Endodermal cell (in vitro differentiated cells): ENCODE measurements at places on chromosomes 3 and 15. TPM values are rescaled to one million over a fixed set of nuclear protein-coding genes. Genes with fewer than 3 reads are reported as not detected.

DNA sequence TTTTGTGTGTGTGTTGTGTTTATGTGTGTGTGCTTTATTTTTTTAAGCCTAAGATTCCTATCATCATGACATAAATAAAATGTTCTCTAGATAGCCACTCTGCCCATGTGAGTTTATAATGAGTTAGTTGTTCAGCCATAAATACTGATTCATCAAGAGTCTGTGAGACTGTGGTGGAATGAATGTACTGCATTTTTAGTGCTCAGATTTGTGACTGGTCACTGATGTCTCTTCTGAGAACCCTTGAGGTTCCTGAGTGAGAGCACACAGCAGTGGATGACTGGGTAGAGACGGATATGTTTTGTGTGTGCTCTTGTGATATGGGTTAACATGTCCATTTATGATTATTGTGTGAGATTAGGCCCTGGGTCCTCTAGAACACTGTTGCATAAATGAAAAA lies 51.2 kb downstream of the SETD5 start:
- no peaks in the 10 kb centered on the region for H3K27me3 ChIP-seq
- H3K4me3 ChIP-seq = no peak overlapping the region
- H3K4me1 ChIP-seq = no peaks in the 10 kb centered on the region
- peaks cover 96% of the 10 kb centered on the region for H3K36me3 ChIP-seq

DNA sequence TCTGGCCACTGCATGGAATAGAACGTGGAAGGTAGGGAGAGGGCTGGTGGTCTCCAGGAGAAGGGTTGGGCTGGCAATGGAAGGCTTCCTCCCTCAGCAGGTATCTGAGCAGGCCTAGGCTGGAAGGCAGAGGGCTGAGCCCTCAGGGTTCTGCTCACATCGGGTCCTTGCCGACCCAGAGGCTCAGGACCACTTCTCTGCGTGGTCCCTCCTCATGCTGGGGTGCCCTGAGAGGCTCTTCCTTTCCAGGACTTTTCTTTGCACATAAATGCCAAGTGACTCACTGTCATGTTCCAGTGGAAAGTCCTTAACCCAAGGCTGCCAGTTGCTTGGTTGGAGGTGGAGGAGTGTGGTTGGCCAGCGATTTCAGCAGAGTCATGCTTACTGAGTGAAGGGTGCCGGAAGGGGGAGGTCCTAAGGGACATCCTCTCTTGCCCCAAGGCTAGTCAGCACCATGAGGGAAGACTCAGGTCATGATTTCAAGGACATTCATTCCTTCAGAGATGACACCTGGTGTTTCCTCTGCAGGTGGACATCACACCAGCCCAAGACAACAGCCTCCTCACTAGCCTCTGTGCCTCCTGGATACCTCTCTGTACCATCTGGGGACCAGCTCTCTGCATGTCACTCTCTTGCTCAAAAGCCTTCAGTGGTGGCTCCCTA lies 8.2 kb downstream of the SLC6A6 start:
- DNase-seq = no peak
- H3K27ac ChIP-seq = no peak overlapping the region
- H3K36me3 ChIP-seq = peaks cover 10% of the 10 kb centered on the region
- peaks cover 7% of the 10 kb centered on the region for H3K4me1 ChIP-seq
- H3K27me3 ChIP-seq = no peaks in the 10 kb centered on the region
- no peak overlapping the region for H3K4me3 ChIP-seq

Gene ARHGAP11A
- 61.0 and 78.4 TPM in 2 replicates for total RNA-seq

- peak; percentile 43 for DNase-seq
- H3K4me1 ChIP-seq = no peaks in the 10 kb centered on the region
- H3K36me3 ChIP-seq = peaks cover 83% of the 10 kb centered on the region
- H3K27me3 ChIP-seq = no peaks in the 10 kb centered on the region
- H3K4me3 ChIP-seq = no peak overlapping the region
- no peak overlapping the region for H3K27ac ChIP-seq
Observed at GRCh38 chr3:123148772-123149171, 53.0 kb upstream of the SEC22A start.

- H3K27ac ChIP-seq = no peak overlapping the region
- no peak for DNase-seq
- H3K4me1 ChIP-seq = peaks cover 7% of the 10 kb centered on the region
- H3K27me3 ChIP-seq = no peaks in the 10 kb centered on the region
Observed at GRCh38 chr3:149967086-149967685, 3.5 kb downstream of the PFN2 start.

DNA sequence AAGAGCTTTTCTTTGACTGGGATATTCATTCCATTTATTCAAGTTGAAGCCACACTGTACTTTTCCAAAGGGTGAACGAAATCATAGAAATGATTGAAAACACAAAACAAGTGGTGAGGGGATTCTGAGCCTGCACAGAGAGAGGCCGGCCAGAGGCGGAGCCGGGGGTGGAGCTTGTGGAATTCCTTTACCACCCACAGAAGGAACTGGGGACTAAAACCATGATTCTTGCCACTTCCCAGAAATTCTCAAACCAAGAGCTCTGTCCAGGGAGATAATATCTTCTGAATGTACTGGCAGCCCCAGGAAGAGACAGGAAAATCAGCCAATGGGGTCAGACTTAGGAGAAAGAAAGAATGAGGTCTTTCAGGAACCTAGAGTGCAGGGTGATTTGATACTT lies 20.8 kb downstream of the FBN1 start:
- H3K4me3 ChIP-seq = no peak overlapping the region
- no peak overlapping the region for H3K27ac ChIP-seq
- H3K4me1 ChIP-seq = no peaks in the 10 kb centered on the region
- no peaks in the 10 kb centered on the region for H3K27me3 ChIP-seq
- peak; percentile 58 for DNase-seq
- H3K36me3 ChIP-seq = no peaks in the 10 kb centered on the region

Gene HDC
- 0.31 and 0.61 TPM in 2 replicates for total RNA-seq

- no peak overlapping the region for H3K4me3 ChIP-seq
- no peaks in the 10 kb centered on the region for H3K27me3 ChIP-seq
- H3K4me1 ChIP-seq = no peaks in the 10 kb centered on the region
- no peak for DNase-seq
Observed at GRCh38 chr3:105564546-105565288, 198.0 kb downstream of the ALCAM start.

Gene FOXB1
- 0.35 TPM in 1 of 3 replicates, not detected in the others for total RNA-seq

GRCh38 chr3:28087591-28087990 lies 153.8 kb upstream of the CMC1 start:
- no peak for DNase-seq
- no peaks in the 10 kb centered on the region for H3K4me1 ChIP-seq
- H3K36me3 ChIP-seq = no peaks in the 10 kb centered on the region
- H3K27me3 ChIP-seq = no peaks in the 10 kb centered on the region
- no peak overlapping the region for H3K4me3 ChIP-seq

DNA sequence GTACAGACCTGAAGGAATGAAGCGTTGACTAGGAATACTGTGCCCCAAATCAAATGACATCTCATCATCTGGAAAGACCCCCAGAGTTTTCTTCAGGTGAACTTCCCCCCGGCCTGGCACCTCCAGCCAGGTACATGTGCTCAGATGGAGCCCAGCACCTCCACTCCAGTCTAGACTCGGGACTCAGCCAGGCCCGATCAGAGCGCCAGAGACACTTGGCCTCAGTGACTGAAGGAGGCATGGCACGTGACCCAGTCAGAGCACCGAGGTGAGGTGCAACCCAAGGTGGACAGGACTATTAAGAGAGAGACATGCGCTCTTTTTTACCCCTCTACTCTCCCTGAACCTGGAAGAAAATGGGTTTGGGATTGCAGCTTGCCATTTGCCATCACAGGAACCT lies 48.5 kb downstream of the CD47 start:
- DNase-seq = peak; percentile 37
- no peaks in the 10 kb centered on the region for H3K4me1 ChIP-seq
- H3K27me3 ChIP-seq = no peaks in the 10 kb centered on the region
- H3K4me3 ChIP-seq = no peak overlapping the region
- no peaks in the 10 kb centered on the region for H3K36me3 ChIP-seq
- no peak overlapping the region for H3K27ac ChIP-seq

Gene TTLL13
- 0.46 to 0.70 TPM in 2 of 3 replicates, not detected in the other for total RNA-seq

- peak overlapping the region; percentile 20 for H3K27ac ChIP-seq
- no peaks in the 10 kb centered on the region for H3K36me3 ChIP-seq
- H3K27me3 ChIP-seq = no peaks in the 10 kb centered on the region
- no peak for DNase-seq
Observed at GRCh38 chr15:95988574-95988887, 342.0 kb upstream of the NR2F2 start.

DNA sequence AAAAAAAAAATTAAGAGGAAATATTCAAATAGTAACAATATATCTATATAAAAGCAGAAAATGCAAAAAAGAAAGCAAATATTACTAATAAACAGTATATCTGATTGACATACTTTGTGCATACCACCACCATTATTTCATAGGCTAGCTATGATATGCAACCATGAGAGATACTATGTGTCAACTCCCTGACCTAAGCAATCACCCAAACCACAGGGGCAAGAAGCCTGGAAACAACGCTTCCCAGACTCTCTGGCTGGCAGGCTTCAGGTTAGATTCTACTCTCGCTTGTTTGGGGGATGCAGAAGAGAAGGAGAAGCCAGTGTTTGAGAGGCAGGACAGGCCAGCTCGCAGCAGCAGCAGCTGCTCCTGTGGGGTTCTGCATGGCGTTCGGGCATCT lies 169.3 kb upstream of the TPM1 start:
- no peaks in the 10 kb centered on the region for H3K4me1 ChIP-seq
- no peaks in the 10 kb centered on the region for H3K36me3 ChIP-seq
- H3K27me3 ChIP-seq = no peaks in the 10 kb centered on the region
- no peak overlapping the region for H3K4me3 ChIP-seq
- no peak overlapping the region for H3K27ac ChIP-seq

- peaks cover 28% of the 10 kb centered on the region for H3K36me3 ChIP-seq
- H3K4me3 ChIP-seq = peak overlapping the region; percentile 64
- H3K4me1 ChIP-seq = peaks cover 2% of the 10 kb centered on the region
- peak; percentile 98 for DNase-seq
- no peaks in the 10 kb centered on the region for H3K27me3 ChIP-seq
Observed at GRCh38 chr3:120417272-120417911, 33.4 kb downstream of the FSTL1 start.

- no peaks in the 10 kb centered on the region for H3K27me3 ChIP-seq
- DNase-seq = no peak
- H3K27ac ChIP-seq = no peak overlapping the region
- H3K36me3 ChIP-seq = peaks cover 56% of the 10 kb centered on the region
Observed at GRCh38 chr15:62756995-62757360, 285.6 kb upstream of the TPM1 start.

- no peaks in the 10 kb centered on the region for H3K27me3 ChIP-seq
- no peaks in the 10 kb centered on the region for H3K36me3 ChIP-seq
- no peak overlapping the region for H3K27ac ChIP-seq
- no peak overlapping the region for H3K4me3 ChIP-seq
- DNase-seq = no peak
Observed at GRCh38 chr3:39491733-39492350, 24.4 kb downstream of the MOBP start.

Gene GPX1
- total RNA-seq = 195 and 211 TPM in 2 replicates

DNA sequence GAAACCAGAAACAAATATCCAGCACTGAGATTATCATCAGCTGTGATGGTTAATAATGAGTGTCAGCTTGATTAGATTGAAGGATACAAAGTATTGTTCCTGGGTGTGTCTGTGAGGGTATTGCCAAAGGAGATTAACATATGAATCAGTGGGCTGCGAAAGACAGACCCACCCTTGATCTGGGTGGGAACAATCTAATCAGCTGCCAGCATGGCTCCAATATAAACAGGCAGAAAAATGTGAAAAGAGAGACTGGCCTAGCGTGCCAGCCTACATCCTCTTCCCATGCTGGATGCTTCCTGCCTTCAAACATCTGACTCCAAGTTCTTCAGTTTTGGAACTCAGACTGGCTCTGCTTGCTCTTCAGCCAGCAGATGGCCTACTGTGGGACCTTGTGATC lies 869.5 kb downstream of the SI start:
- H3K27ac ChIP-seq = no peak overlapping the region
- H3K4me1 ChIP-seq = no peaks in the 10 kb centered on the region
- peak; percentile 48 for DNase-seq
- H3K4me3 ChIP-seq = no peak overlapping the region

DNA sequence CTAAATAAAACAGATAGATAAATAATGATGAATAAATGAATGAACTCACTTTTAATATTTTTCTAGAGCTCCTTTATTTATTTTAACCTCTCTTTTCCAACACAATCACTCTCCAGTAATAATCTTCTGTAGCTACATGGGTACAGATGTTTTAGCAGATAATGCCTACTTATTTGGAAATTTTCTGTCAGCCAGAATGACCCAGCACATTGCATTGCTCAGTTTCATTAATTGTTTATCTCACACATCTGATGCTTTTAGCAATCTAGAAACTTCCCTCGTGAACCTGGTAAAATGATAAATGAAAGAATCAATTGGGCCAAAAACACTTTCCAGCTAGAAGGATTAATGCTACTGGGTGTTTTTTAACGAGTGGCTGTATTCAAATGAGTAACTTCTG lies 14.9 kb upstream of the MYH15 start:
- H3K36me3 ChIP-seq = no peaks in the 10 kb centered on the region
- no peak for DNase-seq
- H3K4me3 ChIP-seq = no peak overlapping the region
- H3K4me1 ChIP-seq = no peaks in the 10 kb centered on the region
- no peak overlapping the region for H3K27ac ChIP-seq
- H3K27me3 ChIP-seq = no peaks in the 10 kb centered on the region

DNA sequence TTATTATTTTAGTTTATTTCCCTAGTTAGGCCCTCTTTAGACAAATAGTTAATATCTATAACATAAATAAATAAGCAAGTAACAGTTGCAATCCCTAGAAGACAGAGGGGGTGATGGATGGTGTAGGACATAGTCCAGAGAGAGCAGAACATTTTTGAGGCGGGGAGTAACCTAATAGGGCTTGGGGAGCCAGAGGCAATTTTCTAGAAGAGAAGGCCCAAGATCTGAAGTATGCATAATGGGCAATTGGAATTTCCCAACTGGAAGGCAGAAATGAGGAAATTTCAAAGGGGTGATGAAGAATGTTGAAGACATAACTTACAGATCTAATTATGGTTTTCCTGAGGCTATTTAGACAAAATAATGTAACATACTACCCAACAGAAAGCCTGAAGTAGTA lies 525.7 kb downstream of the TUSC7 start:
- H3K4me3 ChIP-seq = no peak overlapping the region
- H3K27me3 ChIP-seq = no peaks in the 10 kb centered on the region

DNA sequence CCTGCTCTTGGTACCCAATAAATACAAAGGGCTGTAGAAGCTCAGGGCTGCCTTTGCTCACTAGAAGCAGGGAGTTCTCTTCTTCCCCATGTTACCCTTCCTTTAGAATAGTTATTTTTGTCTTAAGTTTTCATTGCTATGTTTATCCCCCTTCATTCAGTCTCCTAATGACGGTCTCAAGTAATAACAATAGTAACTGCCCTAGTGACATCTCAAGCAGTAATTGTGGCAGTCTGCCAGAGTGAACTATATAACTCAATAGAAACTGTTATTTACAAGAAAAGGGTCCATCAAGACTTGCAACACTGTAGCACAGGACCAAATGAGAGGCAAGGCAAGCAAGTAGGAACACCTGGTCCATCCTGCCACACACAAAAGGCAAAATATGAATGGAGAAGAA lies 32.5 kb upstream of the SIN3A start:
- H3K27ac ChIP-seq = no peak overlapping the region
- no peak for DNase-seq
- peaks cover 64% of the 10 kb centered on the region for H3K36me3 ChIP-seq
- H3K27me3 ChIP-seq = no peaks in the 10 kb centered on the region

GRCh38 chr15:63699101-63699785 lies 102.1 kb downstream of the FBXL22 start:
- no peaks in the 10 kb centered on the region for H3K4me1 ChIP-seq
- no peak overlapping the region for H3K27ac ChIP-seq
- H3K4me3 ChIP-seq = no peak overlapping the region
